ENCODE measurements at places on chromosomes 16 and 17.

- no peak for DNase-seq
These were observed 877 bp upstream of the BCL7C start for GRCh38 chr16:30894540-30895368.

DNA sequence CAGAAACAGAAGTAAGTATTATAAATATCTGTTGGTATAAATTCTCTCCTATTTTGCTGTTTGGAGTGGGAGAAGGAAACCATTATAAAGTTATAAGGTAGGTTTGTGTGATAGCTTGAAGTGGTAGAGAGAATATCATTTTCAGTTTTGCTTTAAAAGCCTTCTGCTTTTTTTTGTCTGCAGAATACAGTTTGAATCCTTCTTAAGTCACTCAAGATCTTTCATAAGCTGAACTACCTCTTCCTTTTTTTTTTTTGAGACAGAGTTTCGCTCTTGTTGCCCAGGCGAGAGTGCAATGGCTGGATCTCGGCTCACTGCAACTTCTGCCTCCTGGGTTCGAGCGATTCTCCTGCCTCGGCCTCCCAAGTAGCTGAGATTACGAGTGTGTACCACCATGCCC lies 9.0 kb downstream of the ATAD5 start:
- DNase-seq: no peak

- DNase-seq: no peak
These were observed 205.0 kb downstream of the RPTOR start for GRCh38 chr17:80749611-80750010.

GRCh38 chr16:72946474-72947194 lies 101.3 kb downstream of the ZFHX3 start:
- DNase-seq: no peak

DNA sequence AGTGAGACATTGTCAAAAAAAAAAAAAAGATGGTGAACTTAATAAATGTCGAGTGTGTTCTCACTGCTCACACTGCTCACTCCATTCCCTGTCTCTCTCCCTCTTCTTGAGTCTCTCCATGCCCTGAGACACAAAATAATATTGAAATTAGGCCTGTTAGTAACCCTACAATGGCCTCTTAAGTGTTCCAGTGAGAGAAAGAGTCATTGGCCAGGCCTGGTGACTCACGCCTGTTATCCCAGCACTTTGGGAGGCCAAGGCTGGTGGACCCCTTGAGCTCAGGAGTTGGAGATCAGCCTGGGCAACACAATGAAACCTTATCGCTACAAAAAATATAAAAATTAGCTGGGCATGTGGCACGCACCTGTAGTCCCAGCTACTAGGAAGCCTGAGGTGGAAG lies 16.2 kb upstream of the CSF3 start:
- DNase-seq: no peak

GRCh38 chr16:89605186-89605970 lies 8.1 kb upstream of the DPEP1 start:
- DNase-seq: no peak

DNA sequence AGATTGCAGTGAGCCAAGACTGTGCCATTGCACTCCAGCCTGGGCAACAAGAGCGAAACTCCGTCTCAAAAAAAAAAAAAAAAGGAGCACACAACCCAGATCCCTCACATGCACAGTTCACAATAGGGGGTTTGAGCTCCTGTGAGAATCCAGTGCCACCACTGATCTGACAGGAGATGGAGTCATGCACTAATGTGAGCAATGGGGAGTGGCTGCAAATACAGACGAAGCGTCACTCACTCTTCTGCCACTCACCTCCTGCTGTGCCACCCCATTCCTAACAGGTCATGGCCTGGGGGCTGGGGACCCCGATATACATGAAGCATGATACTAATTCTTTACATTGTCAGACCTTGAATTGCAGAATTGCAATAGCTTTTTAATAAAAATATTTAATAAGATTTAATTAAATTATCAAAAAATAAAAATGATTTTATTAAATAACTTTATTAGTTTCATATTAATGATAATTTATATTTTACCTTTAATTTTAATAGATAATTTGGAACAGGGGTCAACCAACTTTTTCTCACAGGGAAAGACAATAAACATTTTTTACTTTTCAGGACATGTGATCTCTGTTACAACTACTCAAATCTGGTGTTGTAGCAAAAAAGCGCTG lies 171.4 kb downstream of the COPRS start:
- no peak for DNase-seq

GRCh38 chr17:35609831-35610230 lies 22.7 kb downstream of the AP2B1 start:
- DNase-seq: no peak

DNA sequence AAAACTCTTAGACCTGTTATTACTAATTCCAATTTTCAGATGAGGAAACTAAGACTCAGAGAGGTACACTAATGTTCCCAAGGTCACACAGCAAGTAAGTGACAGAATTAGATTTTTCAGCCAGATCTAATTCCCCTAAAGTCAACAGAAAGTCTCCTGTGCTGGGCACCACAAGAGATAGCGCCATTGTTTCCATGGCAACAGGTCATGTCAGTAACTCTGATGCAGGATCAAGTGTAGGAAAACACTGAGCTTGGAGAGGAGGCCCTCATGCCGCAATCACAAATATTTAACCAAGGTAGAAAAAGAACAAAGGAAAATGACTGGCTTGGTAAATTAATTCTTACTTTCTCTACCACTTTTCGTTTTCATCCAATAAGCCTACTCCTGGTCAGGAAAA lies 166.0 kb upstream of the CDH13 start:
- no peak for DNase-seq

DNA sequence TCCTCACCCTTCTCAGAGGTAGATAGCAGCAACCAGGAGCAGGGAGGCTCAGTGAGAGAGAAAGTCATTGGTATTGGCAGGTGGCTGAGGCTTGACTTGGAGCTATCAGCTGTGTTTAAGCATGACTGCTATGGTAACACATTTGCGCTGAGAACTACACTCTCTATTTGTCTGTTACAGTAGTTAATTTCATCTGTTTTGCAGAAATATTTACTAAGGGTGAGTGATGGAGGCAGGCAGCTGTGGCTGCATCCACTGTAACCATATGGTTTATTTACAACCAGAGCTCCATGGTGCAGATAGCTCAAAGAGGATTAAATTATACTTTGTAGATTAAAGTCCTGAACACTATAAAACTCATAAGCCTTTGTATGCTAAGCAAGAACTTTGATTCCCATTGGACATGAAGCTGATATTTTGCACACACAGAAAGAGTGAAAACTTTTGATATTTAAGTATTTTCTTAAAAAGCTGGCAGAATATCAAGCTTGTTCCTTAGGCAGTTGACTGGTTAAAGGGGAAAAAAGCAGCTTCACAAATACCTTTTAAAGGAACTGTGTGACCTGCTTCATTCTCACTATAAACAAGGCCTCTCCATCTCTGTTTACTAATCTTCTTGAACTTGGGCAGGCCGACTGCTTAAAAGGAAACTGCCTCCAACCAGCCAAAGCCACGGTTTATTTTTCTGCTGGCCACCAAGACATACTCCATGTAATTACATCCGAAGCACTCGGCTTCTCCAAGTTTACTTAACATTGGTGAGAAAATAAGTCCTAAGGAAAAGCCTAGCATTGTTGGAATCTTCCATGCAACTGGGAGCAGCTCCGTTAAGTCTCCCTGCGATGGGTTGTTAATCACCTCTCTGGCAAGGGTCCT lies 299.8 kb upstream of the ZFHX3 start:
- DNase-seq: no peak
